Tibial nerve (tissue), 4 donors: ENCODE measurements at places on chromosomes 3 and 15.

- DNase-seq = no peak
Observed at GRCh38 chr3:169269005-169269404, 394.5 kb downstream of the MECOM start.

- no peak for DNase-seq
Observed at GRCh38 chr15:79430901-79431635, 1.1 kb upstream of the MINAR1 start.

DNA sequence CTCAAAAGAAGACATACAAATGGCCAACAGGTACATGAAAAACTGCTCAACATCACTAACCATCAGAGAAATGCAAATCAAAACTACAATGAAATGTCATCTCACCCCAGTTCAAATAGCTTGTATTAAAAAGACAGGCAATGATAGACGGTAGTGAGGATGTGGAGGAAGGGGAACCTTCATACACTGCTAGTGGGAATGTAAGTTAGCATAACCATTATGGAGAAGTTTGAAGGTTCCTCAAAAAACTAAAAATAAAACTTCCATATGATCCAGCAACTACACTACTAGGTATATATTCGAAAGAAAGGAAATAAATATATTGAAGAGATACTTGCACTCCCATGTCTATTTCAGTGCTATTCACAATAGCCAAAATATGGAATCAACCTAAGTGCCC, 62.8 kb upstream of the PPARG start:
- DNase-seq = no peak

DNA sequence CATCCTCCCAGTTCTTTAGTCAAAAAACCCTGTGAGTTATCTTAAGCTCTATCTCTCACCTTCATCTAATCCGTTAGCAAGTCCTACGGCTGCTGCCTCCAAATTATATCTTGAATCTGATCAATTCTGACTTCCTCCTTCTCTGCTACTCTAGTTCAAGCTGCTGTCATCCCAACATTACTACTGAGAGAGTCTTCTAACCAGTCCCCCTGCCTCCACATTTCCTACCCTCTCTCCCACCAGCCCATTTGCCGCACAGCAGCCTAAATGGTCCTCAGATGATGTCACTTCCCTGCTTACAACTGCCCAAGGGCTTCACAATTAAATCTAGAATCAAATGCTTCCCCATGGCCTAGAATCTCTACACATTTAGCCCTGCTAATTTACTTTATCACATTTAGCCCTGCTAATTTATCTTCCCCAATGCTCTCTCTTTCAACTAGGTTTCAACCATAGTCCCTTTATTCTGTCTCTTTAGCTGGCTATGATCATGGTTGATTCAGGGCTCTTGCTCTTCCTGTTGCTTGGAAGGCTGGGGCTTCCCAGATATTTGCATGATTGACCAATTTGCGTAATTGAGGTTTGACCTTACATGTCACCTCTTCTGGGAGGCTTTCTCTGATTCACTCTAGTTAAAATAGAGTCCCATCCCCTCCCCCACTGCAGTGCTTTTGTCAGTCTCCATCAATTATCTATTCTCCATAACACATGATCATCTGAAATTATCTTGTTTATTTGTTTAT, 11.0 kb upstream of the ARL14 start:
- DNase-seq = no peak

- DNase-seq = no peak
Observed at GRCh38 chr3:3734881-3735280, 64.3 kb upstream of the LRRN1 start.

DNA sequence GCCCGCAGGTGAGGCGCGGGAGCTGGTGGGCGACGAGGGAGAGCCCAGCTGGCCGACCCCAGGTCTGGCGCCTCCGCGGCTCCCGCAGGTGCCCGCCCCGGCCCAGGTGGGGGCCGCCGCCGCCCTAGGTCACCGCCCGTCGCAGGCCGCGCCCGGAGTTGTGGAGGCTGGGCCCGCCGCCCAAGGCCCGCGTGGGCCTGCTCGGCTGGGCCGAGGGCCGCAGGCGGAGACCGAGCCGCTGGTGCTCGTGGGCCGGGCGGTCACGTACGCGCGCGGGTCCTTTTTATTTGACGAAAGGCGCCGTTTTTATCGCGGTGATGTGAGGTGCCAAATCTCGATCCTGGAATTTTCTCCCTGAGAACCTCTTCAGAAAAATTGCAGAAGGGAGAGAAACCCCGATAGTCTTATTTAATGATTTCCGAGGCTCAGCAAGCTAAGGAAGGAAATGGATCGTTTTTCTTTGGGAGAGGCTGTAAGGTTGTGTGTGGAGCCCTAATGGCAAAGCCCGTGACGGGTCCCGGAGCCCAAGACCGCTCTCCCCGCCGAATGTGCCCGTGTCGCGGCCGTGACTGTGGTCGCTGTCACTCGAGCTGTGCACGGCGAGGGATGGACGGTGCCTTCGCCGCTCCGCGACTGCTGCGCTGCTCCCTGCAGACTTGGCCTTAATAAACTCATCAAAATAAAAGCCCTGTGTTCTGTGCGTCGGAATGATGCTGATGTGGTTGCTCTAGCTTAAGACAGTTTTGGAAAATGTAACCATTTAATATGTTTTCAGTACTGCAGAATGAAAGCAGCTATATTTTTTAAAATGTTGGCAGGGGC, 612 bp downstream of the APPL1 start:
- no peak for DNase-seq

- no peak for DNase-seq
Observed at GRCh38 chr3:132445817-132446216, 28.5 kb downstream of the DNAJC13 start.

GRCh38 chr3:15514663-15515340, 6.7 kb downstream of the COLQ start:
- DNase-seq = no peak

DNA sequence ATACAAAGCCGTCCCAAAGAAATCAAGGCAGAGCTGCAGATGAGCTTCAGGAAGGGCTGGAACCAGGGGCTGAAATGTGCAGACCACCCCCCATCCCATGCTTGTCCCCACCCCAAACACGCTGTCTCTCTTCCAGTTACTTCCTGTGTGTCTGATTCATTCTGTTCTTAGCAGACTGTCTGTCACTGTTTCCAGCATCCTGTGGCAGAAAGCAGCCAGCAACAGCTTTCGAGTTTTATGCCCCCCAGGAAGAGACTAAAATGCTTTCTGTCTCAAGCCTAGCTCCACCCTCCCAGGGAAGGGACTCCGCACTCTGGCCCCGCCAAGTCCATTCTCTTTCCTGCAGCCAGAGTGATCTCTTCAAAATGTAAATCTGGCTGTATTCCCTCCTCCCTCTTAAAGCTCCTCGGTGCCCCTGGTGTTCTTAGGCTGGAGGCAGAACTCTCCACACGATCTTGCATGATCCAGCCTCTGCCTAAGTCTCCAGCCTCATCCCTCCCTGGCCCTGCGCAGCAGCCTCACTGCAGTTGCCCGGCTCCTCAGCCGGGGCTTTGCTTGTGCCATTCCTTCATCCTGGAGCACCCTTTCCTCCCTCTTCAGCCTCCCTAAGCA, 41.5 kb downstream of the HRH1 start:
- no peak for DNase-seq

GRCh38 chr15:77974416-77975331, 102.8 kb downstream of the TBC1D2B start:
- DNase-seq = no peak

DNA sequence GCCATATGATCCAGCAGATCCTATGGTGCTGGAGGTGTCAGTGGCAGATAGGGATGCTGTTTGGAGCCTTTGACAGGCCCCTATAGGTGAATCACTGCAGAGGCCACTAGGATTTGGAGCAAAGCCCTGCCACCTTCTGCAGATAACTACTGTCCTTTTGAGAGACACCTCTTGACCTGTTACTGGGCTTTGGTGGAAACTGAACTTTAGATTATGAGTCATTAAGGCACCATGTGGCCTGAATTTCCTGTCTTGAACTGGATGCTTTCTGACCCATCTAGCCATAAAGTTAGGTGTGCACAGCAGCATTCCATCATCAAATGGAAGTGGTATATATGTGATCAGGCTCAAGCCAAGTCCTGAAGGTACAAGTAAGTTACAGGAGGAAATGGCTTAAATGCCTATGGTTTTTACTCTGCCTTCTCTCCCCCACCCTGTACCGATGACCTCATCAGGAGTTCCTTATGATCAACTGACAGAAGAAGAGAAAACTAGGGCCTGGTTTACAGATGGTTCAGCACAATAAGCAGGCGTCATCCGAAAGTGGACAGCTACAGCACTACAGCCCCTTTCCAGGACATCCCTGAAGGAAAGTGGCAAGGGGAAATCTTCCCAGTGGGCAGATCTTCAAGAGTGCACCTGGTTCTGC, 565.6 kb upstream of the AGTR1 start:
- no peak for DNase-seq

- DNase-seq = no peak
Observed at GRCh38 chr3:126582311-126582710, 23.6 kb upstream of the C3orf22 start.

GRCh38 chr3:30886888-30887287, 7.6 kb downstream of the GADL1 start:
- DNase-seq = no peak

DNA sequence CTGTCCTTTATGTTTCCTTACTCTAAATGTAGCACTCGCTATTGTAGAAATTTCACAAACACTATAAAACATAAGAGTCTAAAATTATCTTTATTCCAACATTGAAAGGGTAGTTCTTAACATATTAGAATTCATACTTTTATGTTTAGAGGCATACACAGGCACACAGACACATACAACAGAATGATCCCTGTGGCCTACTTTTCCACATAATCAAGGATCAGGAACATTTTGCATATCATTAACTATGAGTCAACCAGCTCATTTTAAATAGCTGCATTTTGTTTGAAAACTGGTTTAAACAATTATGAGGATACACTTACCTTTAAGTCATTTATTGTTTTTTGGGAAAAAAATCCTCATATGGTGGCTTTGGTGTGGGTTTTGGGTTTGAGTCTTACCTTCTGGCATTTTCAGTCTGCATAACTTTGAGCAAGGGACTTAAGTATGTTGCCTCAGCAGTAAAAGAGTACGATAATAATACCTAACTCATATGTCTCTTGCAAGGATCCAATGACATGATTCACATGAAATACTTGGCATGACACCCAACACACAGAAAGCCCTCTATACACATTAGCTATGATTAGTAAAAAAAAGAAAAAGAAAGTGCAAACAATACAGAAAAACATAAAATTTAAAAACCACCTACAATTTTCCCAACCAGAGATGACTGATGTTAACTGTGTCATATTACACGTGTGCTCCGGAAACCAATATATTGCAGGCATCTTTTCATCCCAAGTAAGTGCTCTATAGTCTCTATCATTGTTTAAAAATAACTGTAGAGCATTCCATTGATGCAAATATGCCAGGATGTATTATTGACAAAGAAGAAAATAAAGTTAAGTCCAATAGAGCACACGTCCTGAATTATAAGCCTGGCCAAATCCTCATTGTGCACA, 213.1 kb upstream of the ADAMTS9 start:
- no peak for DNase-seq

GRCh38 chr15:54571576-54571975, 593.3 kb downstream of the UNC13C start:
- DNase-seq = no peak
